ENCODE measurements at places on chromosomes 5 and 9.

DNA sequence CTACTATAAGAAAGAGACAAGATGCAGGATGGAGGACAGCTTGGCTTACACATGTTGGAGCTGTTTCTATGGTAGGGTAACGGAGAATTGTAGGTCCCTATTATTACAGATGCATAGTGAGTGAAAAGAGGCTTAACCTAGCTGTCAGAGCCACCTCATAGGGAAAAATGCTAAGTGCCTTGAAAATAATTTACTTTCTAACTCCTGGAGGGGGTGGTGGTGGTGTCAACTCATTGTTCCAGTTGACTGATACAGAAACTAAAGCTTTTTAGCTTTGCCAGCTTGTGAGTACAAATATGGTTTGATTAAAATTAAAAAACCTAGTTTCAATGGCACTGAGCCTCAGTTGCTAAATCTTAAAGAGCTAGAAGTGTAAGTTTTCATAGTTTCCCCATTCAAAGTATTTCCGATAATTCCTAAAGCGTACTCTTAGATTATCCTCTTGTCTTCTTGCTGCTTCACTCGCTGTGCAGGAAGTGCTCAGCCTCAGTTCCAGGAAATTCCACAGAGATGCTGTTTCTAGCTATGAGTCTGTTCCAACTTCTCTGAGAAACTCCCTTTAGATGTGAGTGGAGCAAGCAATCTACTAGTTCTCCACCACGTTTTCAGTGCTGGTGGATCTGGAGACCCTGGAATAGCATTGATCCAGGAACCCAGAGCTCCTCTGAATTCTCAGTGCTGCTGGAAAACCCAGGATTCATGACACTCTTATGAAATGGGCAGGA lies 265.2 kb downstream of the DMAC1 start:
- no peak for DNase-seq

DNA sequence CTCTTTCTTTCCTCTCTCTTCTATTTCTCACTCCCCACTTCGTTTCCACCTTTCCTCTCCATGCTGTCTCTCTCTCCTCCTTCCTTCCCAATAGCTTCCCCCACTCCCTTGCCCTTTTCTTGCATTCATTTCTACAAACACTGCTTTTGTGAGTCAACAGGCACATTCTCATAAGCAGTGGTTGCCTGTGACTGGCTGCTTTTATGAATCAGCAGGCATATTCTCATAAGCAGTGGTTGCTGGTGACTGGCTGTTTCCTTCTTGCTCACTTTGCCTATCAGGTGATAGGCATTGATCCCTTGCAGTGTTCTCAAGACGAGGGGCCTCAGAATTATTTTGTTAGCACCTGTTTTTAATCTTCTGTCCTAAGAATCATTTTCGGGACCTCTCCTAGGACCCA lies 116.1 kb upstream of the ACTBL2 start:
- no peak for DNase-seq

DNA sequence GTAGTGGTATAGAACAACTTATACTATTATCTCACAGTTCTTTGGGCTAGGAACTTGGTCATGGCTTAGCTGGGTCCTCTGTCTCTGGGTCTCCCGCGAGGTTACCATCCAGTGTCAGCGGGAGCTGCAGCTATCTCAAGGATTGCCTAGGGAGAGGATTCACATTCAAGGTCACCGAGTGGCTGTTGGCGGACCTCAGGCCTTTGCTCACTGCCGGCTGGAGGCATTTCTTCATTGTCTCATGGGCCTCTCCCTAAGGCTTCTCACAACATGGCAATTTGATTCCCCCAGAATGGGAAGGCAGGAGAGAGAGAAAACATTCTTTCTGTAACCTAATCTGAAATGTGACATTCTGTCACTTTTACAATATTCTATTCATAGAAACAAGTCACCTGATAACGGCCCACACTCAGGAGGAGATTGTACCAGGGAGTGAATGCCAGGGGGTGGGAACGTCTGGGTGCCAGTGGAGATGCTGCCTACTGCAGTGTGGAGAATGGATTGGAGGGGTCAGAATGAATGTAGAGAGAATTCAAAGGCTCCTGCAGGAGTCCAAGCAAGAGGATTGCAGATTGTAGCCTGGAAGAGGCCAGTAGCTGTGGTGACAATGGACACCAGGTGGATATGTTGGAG lies 29.5 kb upstream of the ANKRD18A start:
- DNase-seq, result no peak

DNA sequence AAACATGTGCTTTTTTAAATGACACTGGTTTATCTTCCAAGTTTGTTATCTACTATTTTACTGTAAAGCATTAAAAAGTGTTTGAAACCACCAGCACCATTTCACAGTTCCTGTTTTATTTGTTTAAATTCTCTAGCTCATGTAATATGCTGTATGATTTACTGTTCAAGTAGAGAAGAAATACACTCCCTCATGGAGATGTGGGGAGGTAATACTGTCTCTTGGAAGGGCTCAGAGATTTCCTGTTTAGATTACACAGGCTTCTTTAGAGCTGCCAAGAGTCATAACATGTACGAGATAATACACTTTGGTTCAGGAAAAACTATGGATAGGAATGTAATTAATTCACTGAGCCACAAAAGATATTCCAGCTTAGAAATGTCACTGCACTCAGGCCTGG lies 135.0 kb upstream of the CCDC152 start:
- no peak for DNase-seq

- peak; percentile 45 for DNase-seq
Observed at GRCh38 chr5:72556351-72557166, 49.3 kb upstream of the ZNF366 start.

DNA sequence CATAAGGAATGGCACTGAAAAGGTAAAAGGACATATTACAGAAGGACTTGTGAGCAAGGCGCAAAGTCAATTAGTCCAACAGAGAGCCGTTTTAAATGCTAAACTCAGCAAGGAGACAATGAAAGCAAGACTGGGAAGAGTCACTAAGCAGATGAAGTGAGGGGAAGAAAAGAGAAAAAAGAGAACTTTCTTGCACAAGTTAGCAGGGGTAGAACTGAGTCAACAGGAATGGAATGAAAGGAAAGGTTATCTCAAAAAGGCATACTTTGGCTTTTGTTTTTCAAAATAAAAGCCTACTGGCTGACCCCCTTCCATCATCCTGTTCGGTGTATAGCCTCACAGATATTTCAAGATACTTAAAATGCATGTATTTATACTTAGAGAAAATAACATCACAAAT lies 75.0 kb downstream of the NR6A1 start:
- no peak for DNase-seq

DNA sequence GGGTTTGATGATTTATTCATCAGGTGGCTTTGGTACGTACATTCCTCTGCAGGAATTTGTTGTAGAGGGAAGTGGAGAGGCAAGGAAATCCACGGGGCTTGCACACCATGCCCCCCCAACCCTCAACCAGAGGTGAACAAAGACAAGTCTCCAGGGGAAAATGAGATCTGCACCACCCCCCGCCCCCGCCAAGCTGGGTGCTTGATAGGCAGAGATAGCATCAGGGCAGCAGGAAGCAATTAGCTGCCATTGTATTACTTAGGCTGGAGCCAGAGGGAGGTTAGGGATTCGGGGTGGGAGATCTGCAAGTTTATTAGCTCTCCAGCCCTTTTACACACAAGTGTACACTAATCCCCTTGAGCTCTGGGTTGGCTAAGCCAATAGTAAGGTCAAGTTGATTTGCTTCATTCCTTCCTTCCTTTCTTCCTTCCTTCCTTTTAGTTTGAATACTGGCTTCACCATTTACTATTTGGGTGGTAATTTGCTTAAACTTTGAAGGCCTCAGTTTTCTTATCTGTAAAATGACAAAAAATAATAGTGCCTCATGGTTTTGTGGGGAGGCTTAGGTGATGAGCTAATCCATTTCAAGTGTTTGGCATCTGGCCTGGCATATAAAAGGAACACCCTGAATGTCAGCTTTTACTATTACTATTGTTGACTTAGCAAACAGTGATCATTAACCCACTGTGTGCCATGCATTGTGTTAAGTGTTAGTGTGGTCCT lies 34.1 kb downstream of the SPRY4 start:
- peak; percentile 80 for DNase-seq

DNA sequence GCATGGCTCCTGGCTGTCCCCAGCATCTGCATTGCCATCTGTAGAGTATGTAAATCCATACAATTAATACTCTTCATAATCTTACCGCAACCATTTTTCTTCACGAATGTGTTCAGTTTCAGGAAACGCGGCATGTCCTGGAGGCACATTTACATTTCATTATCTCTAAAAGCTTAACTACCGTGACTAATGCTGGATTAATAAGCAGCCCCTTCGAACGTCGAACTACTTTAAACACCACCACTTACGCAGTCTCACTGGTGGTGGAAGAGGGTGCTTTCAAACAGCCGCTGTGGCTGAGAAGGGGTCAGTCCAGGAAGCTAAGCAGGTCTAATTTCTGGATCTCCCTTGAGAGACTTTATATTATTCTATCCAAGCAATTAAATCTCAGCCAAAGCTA lies 85.6 kb downstream of the C5orf15 start:
- DNase-seq, result no peak

GRCh38 chr5:117235786-117236185 lies 661.2 kb upstream of the SEMA6A start:
- DNase-seq, result no peak

DNA sequence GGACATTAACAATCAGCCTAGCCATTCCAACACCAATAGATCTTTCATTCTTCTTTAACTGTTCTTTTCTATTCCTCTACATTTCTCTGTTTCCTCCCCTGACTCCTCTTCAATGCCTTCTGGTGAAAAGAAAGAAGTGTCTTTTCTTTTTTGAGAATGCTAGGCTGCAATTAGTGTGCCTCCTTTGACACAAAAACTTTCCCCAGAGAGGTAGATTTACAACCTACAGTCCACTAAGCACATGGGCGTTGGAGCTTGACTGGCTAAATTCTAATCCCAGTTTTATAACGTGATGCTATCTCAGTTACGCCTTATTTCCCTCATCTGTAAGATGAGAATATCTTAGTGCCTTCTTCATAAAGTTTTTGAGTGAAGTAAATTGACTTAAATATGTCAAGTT lies 16.9 kb upstream of the ANKRD55 start:
- DNase-seq, result no peak

- DNase-seq, result no peak
Observed at GRCh38 chr5:96926276-96926675, 9.6 kb upstream of the LNPEP start.

- peak; percentile 9 for DNase-seq
Observed at GRCh38 chr5:150155258-150156026, at the start of gene PDGFRB. PDGFRB (minus strand) TSS chr5:150155845; CDS start chr5:150137047, 18,798 bp downstream.

GRCh38 chr9:114000063-114000454 lies 78.0 kb downstream of the AMBP start:
- no peak for DNase-seq

- no peak for DNase-seq
Observed at GRCh38 chr9:110330484-110331105, 7.1 kb downstream of the TXNDC8 start.

DNA sequence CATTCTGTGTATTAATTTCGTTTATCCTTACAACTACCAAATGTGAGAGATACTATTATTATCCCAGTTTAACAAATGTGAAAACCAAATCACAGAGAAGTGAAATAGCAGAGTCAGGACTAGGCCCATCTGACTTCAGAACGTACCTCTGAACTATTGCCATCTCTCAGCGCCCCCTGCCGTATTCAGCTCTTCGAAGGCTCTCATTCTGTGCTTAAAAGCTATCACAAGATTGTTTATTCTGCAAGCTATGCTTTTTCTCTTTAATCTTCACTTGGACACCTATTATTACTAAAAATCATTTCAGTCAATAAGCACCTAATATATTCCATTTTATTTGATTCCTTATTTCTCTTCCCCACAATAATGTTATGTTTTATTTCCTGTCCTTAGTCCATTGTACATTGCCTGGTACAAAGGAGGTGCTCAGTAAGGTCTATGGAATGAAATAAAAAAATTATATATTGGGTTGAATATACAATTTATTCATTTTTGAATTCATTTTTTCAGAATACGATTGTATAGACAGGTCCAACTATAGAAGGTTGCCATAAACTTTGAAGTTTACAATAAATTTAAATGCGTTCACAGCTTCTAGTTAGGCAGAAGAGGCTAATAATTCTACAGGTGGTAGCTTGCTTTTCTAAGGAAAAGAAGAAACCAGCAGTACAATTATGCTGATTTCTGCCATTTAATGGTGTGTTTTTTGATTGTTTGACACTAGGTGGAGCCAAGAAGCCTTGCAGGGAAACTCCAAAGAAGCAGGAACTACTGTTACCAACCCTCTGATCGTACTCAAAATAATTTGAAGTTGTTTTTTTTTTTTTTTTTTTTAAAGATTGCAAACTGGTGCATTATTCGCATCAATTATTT lies 202.2 kb upstream of the DMRTA1 start:
- peak; percentile 75 for DNase-seq

DNA sequence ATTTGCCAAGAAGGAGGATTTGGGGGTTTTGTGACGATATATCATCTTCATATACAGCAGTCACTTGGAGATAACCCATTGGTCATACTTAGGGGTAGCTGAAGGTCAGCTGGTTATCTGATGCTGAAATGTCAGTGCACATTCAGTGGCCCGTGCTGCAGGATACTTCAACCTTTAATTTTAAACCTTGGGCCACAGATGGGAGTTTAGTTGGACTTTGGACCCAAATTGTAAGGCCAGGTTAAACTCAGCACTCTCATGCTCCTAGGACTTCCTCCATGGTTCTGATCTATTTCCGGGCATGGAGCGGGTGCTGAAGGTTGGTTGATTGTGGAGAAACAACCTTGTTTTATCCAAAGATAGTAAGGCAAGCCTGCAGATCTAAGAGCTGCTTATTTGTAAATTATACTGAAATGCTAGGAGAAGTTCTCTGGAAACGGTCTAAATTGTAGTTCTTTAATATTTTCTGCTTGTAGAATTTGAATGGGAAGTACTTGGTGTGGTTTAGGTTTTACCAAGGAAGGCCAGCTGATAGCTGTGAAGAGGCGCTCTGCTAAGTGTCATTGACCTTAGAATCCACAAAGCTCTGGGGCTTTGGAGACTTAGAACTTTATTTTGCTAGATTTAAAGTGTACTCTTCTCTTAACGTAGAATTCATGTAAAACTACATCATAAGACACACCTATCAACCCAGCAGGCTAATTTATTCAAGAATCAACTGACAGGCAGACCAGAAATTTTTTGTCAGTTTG lies 38.6 kb downstream of the SLC44A1 start:
- DNase-seq, result no peak

DNA sequence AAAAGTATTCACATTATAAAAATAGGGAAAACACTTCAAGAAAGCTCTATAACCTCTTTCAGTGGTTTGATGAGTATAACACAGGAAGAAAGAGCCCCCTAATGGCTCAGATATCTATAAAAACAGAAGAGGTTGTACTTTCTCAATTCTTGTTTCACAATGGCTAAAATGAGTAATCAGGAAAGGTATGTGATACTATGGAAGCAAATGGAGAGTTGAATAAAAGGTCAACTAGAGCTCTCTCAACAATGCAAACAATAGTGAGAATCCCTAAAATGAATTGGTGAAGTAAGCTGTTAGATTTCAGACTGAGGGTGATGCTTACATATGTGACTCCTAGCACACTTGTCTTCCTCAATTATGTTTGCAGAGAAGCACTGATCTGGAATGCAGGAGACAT lies 584.6 kb upstream of the CDH18 start:
- DNase-seq, result no peak

Measured in NCI-H774 (cell line).